ENCODE measurements at places on chromosomes 1 and 21. TPM values are rescaled to one million over a fixed set of nuclear protein-coding genes. Genes with fewer than 3 reads are reported as not detected.

The OR6K3 gene
- not detected for polyA plus RNA-seq

The VANGL2 gene
- polyA plus RNA-seq, result 7.1 TPM

The CYP4A11 gene
- not detected for polyA plus RNA-seq

The TRIM46 gene
- polyA plus RNA-seq, result 0.24 TPM
